Panc1 (cell line): ENCODE measurements at places on chromosomes 7 and 10.

GRCh38 chr7:158468700-158469296 lies 118.8 kb downstream of the PTPRN2 start:
- no peak for DNase-seq

GRCh38 chr10:98078774-98079173 lies 48.4 kb upstream of the CRTAC1 start:
- DNase-seq, result no peak

GRCh38 chr7:517774-518629 lies 1.6 kb downstream of the PDGFA start:
- no peak for DNase-seq

- no peak for DNase-seq
Measured at GRCh38 chr7:5636914-5637313, 144.5 kb downstream of the RNF216 start.

- DNase-seq, result peak; percentile 92
Measured at GRCh38 chr7:6446838-6447580, 745 bp downstream of the DAGLB start.

DNA sequence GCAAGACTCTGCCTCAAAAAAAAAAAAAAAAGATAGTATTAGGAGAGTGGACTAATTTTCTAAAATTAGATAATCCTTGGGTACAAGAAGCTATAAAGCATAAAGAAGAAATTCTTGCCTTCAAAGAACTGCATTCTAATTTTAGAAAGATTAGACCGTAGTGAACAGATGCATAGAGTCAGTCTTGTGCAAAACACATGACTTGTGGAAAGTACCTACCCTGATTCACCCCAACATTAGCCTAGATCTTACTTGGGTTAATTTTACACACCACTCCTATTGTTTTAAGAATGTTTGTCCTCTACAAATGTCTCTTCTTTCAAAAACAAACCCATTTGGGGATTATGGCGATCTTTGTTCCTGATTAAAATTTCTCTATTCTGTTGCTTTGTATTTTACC lies 38.9 kb upstream of the SP8 start:
- no peak for DNase-seq

DNA sequence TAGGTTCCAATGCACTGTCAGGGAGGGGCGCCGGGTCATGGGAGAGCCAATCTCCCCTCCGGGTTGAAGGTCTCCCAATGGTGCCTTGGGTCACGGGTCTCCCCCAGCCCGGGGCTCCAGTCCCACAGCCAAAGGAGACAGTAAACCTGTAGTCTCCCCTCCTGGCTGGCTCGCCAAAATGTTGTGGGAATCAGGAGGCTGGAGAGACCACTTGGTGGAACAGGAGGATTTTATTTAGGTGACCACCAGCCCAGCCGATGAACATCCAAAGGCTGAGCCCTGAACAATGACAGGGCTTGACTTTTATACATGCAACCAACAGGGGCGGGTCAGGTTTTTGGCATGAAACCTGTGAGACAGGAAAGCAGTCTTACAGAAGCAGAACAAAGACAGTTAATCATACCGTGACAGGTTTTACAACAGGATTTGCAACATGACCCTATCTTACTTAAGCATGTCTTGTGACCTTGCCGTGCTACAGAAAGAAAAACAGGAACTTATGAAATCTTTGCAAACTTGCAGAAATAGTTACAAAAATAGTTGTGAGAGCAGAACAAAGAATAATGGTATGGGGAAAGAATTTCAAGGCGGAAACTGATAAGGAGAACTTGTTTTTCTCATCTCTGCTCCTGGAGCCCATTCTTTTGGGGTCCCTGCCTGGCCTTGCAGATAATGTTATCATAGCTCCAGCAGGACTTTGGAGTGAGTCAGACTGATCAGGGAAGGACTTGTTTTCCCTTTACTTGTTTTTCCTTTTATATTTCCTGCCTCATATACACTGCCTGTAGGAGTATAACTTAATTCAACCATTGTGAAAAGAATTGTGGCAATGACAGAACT lies 7.1 kb downstream of the ERV3-1 start:
- no peak for DNase-seq

- DNase-seq, result no peak
Measured at GRCh38 chr10:71401056-71401455, 4.3 kb downstream of the CDH23 start.

DNA sequence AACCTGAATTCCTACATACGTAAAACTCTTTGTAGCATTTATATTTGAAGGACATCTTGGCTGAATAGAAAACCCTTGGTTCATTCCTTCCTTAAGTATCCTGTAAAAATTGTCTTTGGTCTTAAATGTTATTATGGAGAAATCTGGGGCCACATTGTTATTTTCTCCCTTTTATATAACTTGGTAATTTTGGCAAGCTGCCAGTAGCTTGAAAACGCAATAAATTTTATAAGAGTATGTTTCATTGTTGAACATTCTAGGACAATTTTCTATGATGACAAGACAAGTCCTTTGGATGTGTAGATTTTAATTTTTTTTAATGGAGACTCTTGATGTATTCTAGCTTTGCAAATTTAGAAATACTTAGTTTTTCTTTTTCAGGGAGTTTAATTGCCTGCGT lies 191.9 kb downstream of the ABCA13 start:
- no peak for DNase-seq

GRCh38 chr7:2508327-2509215 lies 11.0 kb upstream of the LFNG start:
- no peak for DNase-seq

DNA sequence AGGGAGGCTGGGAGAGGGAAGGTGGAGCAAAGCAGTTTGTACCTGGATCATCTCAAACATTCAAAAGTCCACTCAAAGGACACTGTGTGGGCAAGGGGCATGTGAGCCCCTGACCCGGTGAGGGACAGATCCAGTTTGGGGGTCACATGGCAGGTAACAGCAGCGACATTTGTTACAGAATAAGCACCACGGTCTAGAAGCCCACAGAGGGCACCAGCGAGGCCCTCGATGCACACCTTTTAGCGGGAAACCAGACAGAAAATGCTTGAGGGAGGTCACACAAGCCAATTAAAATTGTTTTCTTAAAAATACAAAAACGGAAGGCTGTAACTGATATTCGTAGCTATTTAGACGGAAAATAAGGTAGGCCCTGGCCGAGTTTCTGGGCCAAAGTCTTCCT lies 144.4 kb downstream of the ZMYND11 start:
- no peak for DNase-seq

- no peak for DNase-seq
Measured at GRCh38 chr10:67771200-67771599, 66.8 kb downstream of the DNAJC12 start.

DNA sequence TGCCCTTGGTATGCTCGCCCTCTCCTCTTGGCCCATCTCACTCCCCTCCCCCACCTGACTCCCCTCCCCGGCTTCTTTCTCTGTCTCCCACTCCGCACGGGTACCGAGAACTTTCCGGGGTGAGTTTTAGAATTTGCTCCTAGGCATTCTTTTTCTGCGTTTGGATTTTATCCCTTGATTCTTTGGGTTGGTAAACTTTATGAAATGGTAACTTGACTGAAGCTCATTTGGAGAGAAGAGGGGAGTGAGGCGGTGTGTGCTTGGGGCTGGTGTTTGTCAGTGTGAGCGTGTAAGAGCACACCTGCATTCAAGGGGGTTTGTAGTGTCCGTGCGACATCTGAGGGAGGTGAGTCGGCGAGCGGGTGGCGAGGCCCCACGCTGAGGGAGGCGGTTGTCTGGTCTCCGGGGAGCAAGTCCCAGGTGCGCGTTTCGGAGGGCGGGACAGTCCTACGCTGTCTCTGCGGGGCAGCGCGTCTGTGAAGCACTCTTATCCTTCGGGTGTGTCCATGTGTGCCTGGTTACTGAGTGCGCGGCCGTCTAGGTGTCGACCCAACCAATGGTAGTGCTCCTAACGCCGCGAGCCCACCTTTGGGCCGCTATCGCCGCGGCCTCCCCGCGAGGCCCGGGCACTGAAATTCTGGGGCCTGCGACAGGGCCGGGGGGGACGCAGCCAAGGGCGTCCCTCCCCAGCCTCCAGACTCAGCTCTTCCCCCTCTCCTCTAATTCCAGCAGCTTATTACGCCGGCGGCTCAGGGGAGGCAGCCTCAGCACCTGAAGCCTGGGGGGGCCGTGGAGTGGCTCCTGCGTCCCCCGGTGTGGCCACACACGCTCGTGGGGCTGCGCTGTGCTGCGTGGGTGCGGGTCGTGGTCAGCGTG lies 2.6 kb upstream of the ZNF503 start:
- DNase-seq, result no peak

DNA sequence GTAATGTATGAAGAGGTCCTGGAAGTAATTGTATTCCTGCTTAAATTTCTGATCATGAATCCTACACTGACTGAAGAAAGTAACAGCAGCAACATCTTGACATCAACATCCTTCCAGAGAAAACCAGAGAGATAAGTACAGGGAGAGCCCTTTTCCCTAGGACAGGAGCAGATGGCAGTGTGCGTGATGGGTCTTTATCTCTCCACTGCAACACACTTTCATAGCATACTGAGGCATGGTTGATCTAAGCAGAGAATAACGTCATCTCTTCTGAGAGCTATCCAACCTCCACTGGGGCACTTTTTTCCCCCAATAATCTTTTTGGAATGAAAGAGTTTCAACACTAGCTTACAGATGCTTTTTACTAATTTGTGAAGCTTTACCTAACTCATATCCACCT lies 342 bp downstream of the OR2A25 start:
- no peak for DNase-seq
